ENCODE measurements at places on chromosomes 1 and 21.

GRCh38 chr1:11749203-11749689 lies 12.7 kb upstream of the C1orf167 start:
- no peak for DNase-seq

- no peak for DNase-seq
These were observed 61.1 kb downstream of the FYB2 start for GRCh38 chr1:56758135-56758534.

GRCh38 chr21:33821503-33822322 lies 93.9 kb downstream of the ATP5PO start:
- DNase-seq: no peak

DNA sequence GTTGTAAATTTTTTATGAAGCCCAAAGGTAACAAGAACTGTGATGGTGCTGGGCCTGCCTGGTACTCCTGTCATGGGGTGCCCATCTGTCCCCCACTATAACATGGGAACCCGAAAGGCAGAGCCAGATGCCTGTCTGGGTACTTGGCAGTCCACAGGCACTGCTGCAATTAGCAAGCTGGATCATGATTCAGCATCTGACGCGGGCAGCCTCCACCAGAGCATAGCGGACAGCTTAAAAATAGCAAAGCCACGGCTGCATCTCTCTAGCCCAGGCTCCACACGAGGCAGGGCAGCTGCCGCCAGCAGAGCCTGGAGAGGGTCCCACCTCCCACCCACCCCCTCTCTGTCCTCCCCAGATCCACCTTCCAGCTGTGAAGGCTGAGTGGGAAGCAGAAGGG lies 22.9 kb downstream of the SUSD4 start:
- DNase-seq: no peak

DNA sequence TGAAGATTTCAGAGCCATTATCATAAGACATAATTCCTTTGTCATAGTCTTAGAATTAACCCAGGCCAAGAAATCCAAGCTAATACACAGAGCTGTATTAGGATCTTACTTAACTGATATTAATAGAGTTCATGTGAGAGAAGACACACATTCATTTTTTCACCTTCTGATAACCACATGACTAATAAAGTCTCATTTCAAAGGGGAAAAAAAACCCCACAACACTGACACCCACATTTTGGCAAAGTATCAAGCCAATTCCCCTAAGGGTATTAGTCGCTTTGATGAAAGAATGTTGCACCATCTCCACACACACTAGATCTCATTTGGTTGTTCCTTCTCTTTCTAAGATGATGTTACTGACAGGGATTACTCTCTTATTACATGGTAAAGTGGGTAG lies 344.4 kb upstream of the ESRRG start:
- no peak for DNase-seq

GRCh38 chr1:161164901-161165610 lies 1.2 kb upstream of the PPOX start:
- no peak for DNase-seq

- no peak for DNase-seq
These were observed 17.1 kb downstream of the COL6A2 start for GRCh38 chr21:46114963-46115362.

DNA sequence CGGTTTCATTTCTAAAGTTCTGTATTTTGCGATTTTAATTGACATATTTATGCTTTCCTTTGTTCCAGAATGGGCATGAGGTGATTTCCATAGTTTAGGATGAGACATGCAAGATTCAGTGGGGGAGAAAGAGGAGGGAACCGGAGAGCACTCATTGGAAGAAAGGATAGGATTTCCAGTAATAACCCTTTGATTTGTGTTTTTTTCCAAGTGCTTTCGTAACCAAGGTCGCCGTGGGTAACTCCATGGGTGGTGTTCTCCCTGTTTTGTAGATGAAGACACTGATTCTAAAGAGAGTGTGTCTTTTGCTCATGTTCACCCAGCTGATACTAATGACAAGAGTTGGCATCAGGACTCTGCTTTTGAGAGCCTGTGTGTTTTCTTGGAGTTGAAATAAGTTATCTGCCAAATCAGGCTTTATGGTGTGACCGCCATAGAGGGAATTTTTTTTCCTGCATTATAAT lies 170.1 kb downstream of the DHRS3 start:
- no peak for DNase-seq

- no peak for DNase-seq
These were observed 300.0 kb upstream of the VAMP3 start for GRCh38 chr1:7470904-7471638.

GRCh38 chr1:201703621-201704438 lies 125.1 kb upstream of the IPO9 start:
- peak; percentile 33 for DNase-seq

DNA sequence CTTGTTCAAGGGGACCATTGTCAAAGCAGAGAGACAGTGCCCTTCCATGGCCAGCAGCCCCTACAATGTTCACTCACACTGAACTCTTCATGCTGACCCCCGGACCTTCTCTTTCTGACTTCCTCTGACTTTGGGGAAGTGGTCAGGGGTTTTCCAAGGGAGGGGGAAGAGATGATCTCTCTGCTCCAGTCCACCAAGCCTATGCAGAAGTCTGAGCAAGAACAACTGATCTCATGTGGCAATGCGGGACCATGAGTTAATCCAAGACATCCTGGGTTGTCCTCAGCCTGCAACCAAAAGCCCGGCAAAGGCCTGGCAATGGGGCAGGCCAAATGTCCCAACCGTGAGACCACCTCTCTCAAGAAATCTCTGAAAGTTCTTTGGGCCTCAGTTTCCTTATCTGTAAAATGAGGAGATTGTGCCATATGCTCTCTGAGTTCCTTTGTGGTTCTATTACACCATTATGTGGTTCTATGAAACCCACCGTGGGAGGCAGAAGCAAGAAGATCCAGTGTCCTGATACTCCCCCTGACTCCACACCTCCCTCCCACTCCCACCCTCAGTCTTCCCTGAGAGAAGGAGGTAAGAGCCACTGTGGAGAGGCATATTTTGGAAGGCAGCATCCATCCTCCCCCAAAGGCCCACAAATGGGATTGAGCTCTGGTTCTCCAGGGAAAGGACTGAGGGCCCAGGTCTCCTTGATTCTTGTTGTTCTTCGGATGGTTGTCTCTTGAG lies 11.8 kb upstream of the ARHGEF2 start:
- DNase-seq: peak; percentile 37

- no peak for DNase-seq
These were observed 4.9 kb downstream of the PLCH2 start for GRCh38 chr1:2480986-2481364.

DNA sequence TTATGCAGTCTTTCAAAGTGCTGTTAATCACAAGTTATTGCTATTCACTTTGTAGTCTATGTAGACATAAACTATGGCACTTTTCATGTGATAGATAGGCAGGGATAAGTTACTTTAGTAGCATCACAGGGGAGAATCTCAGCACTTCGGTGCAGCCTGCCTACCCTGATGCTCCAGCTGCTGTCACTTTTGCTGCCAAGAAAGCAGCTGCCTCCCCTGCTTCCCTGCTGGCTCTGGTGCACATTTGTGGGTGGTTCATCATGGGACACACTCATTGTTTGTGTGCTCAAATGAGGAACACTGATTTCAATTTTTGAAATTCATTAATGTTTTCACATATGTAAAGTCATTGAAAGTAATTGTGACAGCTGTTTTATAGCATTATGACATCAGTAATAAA lies 272.6 kb downstream of the S1PR1 start:
- DNase-seq: no peak

DNA sequence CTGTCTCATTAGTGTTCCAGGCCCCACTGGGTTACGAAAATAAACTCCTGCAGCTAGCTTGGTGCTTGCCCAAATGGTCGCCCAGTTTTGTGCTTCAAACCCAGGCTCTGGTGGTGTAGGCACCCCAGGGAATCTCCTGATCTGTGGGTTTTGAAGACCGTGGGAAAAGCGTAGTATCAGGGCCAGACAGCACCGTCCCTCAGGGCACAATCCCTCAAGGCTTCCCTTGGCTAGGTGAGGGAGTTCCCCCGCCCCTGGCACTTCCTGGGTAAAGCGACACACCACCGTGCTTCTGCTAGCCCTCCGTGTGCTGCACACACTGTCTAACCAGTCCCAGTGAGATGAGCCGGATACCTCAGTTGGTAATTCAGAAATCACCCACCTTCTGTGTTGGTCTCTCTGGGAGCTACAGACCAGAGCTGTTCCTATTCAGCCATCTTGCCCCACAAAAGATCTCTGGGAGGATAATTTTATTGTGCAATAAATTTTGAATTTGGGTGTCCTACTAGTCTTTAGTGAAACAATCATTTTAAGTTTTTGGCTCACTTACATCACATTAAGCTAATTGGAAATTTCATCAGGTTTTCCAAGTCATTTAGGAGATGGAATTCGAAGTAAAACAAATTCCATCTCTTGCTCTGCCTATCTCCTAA lies 9.4 kb upstream of the SLC25A24 start:
- no peak for DNase-seq

GRCh38 chr1:154441241-154441888 lies 36.2 kb downstream of the IL6R start:
- no peak for DNase-seq

- DNase-seq: no peak
These were observed 59.2 kb downstream of the USP25 start for GRCh38 chr21:15788847-15789523.

DNA sequence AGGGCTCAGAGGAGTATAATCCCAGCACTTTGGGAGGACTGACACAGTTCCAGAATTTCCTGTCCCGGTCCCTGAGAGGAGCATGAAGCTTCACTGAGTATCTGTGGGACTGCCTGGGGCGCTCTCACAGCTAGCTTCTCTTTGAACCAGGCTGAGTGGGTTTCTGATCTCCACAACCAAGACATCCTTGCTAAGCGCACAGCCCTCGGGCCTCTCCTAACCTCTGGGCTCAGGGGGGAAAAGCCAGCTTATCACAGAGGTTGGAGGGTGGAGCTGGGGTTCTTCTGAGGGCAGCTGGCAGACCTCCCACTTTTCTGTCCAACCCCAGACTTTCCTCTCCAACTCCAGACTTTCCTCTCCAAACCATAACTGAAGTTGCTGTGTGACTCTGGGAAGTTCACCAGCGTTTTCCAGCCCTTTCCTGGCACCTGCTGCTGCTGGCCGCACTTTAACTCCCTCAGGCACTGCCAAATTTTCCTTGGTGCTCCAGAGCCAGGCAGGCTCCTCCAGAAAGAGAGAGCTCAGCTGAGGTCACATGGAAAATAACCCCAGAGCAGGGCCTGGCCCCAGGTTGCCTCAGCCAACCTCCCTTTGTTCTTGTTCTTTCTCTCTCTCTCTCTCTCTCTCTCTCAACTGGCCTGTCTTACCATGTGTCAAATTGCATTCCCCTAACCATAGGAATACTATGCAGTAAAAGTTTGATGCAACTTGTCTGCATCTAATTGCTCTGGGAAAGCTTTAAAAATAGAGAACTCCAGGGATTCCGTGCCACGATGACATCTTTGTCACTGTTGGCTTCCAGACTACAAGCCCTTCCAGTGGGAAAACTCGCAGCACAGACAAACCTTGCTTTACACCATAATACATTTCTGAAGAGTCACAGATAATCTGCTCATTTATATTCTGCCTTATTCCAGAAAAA lies 49.5 kb downstream of the OLFML2B start:
- DNase-seq: no peak

Data from bone marrow (tissue), 2 donors.